ENCODE measurements at places on chromosomes 3 and 15. TPM values are rescaled to one million over a fixed set of nuclear protein-coding genes. Genes with fewer than 3 reads are reported as not detected.

TMEM212 gene
- total RNA-seq = not detected

KCNAB1 gene
- total RNA-seq = 26.1 TPM

SLC24A5 gene
- not detected for total RNA-seq

LRRIQ4 gene
- not detected for total RNA-seq

TMC3 gene
- not detected for total RNA-seq

SAMMSON gene
- total RNA-seq = 0.59 TPM

SLC22A14 gene
- total RNA-seq = not detected

CELF6 gene
- total RNA-seq = 2.3 TPM

XIRP1 gene
- total RNA-seq = not detected

GCHFR gene
- total RNA-seq = 73.4 TPM

ZSCAN2 gene
- total RNA-seq = 14.2 TPM

CPN2 gene
- not detected for total RNA-seq
